NCI-H1092 (cell line): ENCODE measurements at places on chromosomes 2 and 18.

- DNase-seq, result no peak
These were observed 1.2 kb downstream of the PPP1CB start for GRCh38 chr2:28752631-28753376.

- no peak for DNase-seq
These were observed 549.0 kb upstream of the SLC8A1 start for GRCh38 chr2:41000906-41001305.

DNA sequence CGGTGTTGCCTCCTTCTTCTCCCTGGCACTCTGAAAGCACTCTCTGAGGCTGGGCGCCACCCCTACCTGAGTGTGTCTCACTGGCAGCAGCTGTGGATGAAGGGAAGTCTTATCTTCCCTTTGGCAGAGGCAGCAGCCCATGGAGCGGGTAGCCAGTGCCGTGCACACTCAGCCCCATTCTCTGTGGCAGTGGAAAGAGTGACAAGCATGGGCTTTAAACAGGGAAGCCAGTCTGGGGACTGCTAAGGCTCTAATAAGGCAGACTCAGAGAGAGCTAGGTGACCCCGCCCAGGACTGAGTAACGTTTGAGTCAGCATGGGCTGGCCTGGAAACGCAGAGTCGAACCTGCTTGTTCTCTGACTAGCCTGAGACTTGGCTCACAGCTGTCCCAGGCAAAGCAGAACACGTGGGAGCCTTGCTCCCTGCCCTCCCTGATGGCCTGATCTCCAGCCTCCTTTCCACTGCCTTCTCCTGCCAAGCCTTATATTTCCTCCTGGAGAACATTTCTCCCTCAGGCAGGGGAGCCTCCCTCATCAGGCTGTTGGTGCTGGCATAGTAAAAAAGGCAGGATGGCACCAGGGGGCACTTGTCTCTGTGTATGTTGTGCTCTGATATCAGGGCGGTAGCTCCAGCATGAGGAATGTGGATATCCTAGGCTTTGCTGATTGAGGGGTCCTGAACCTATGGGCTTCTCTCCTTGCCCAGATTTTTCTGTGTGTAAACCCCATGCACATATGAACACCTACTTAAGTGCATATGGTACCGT lies 93.9 kb upstream of the LGALSL start:
- no peak for DNase-seq

DNA sequence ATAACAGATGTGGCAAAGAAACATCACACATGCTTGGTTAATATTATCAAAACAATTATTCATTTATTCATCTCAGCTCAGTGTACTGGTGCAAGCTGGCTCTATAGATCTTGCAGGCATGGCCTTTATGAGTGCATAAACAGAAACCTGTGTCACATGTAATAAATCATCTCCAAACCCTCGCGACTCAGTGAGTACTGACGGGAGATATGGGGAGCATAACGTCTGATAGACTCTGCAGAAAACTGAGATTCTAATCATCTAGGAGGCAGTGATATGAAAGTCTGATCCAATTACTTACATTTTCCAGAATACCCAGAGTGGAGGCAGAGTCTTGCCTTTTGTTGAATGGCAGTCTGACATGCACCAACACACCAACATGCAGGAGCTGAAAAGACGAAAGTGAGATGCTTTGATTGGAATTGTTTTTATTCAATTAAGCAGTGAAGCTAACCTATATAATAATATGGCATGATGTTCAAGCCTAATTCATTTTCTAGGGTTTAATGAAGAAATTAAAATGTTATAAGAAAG lies 416.8 kb downstream of the RNF144A start:
- DNase-seq, result no peak

DNA sequence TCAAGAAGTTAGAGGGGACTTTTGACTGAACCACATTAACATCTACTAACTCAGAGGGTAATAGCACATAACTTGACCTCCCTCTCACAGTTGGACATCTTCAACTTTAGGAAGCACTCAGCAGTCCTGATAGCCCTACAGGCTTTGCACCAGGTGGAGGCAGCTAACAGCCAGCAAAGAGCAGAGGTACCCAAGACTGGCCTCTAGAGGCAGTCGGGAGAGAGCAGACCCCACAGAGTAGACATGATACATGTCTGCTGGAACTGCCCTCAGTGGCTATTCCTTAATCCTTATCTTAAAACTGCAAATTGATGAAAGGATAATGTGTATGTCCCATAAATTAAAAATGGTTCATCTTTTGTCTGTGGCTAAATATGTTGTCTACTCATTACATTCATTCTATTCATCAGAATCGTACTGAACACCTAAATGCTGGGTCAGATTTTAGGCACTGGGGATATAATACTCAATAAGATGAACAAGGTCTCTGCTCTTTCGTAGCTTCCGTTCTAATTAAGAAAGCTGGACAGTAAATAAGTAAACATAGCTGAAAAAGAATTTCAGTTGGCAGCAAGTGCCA lies 49.8 kb downstream of the CAB39 start:
- no peak for DNase-seq

DNA sequence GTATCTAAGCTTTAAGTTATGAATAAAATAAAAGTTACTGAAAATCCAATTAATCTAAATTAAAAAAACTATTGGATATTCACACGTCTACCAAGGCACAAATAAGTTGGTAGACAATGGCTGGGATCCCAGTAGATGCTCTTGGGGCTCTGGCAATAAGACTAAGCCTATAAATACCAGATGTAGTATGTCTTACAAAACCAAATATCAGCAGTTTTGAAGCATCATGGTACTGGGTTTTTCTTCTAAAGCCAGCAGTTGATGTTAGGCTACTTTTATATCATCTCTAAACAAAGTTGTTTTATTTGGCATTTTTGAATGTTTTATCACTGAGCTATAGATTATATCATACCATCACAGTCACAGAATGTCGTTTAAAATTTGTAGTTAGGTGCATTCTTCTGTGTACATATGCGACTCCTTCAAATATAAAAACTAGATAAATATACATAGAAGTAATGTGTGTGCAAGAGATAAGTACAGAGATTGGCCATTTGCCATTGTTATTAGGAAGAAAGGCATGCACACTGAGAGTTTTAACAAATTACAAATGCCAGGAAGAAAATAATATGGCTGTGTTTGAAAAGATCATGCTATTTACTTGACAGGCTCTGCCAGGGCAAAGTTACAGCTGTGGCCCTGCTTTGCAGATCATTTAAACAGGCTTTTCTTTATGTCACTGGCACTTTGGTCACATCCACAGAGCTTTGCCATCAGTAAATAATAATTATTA lies 21.6 kb upstream of the TMEM17 start:
- no peak for DNase-seq

- DNase-seq, result no peak
These were observed 8.2 kb downstream of the DLX2 start for GRCh38 chr2:172094294-172095145.
